ENCODE measurements at places on chromosomes 16 and 17. TPM values are rescaled to one million over a fixed set of nuclear protein-coding genes. Genes with fewer than 3 reads are reported as not detected.

SOST gene
- polyA plus RNA-seq: 58.0 TPM

HSD17B2 gene
- 13.7 TPM for polyA plus RNA-seq

RAB11FIP4 gene
- 15.8 TPM for polyA plus RNA-seq

MON1B gene
- polyA plus RNA-seq: 23.0 TPM

DNA sequence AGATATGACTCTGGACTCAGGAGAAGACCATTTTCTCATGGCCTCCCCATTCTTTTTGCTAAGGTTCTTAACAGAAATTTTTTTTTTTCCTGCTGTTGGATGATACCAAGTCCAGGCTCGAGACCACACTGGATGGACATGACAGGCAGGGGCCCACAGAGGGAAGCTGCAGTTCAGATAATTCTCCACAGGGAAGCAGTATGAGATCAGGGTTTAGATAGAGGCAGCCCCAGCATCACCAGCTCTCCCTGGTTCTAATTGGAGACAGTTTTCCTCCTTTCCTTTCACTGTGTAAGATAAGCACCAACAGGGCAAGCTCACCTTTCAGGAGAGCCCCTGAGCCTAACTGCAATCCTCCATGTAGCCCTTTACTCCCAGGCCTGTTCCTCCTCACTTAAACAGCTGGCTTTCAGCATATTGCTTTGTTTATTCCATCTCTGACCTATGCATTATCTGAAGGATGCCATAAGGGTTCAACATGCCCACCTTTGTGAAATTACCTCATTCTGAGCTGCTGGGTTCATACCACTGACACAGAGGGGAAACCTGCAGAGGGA is 108.1 kb downstream of the SNX11 start:
- DNase-seq: no peak

DNA sequence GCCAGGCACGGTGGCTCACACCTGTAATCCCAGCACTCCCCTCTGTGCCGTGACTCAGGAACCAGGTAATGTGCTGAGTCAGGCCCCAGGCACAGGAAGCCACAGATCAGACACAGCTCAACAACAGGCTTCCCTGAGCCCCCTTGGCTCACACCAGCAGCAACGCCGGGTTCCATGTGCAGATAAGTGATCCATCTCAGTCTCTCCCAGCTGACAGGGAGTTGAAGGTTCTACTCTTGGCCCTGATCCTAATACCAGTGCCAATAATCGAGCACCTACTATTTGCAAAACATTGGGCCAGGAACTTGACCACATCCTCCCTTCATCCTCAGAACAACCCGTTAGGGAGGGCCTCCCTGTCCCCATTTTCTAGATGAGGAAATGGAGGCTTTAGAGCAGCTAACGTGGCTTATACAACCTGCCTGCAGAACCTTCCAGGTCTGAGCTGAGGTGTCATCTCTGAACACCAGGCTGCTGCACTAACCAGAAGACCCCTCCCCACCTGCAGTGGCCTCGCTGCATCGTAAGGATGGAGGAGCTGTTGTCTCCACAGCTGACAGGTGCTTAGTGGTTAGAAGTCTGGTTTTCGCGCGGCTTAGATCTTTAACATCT is 64.8 kb upstream of the AMZ2 start:
- DNase-seq: no peak

DNA sequence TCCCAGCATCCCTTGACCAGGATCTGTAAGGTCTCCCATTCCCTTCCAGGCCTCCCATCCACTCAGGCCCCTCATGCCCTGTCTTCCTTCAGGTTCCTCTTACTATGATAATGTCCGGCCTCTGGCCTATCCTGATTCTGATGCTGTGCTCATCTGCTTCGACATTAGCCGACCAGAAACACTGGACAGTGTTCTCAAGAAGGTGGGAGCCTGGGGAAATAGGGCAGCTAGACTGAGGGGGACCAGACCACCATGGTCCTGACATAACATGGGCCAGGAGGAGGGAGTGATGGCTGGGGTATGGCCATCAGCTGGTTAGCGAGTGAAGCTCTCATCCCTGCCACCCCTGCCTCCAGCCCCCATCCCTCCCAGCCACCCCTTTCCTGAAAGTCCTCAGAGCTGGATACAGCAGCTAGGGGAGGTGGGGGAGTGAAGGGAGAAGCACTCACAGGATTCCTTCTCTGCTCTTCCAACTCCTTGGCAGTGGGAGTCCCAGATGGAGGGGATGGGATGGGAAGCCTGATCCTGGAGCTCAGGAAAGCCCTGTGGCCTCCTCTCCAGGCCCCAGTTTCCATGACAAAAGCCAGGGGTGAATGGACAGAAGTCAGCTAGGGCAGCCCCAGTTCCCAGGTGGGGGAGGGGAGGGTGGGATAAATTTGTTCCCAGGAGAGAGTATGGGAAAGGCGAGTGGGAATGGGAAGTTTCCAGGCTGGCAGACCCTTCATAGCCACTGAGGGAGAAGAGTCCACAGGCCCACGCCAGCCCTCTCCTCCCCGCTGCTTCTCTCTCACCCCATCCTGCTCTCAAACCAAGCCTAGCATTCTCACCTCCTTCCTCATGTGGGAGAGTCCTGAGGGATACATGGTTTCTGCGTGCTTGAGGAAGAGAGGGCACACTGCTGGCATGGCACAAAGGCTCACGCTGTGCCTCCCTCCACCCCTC is 2.3 kb downstream of the RND2 start:
- no peak for DNase-seq

GRCh38 chr17:21462237-21462636 is 86.1 kb downstream of the KCNJ12 start:
- DNase-seq: no peak

GRCh38 chr17:79608624-79608959 is 2.3 kb downstream of the RBFOX3 start:
- no peak for DNase-seq

DNA sequence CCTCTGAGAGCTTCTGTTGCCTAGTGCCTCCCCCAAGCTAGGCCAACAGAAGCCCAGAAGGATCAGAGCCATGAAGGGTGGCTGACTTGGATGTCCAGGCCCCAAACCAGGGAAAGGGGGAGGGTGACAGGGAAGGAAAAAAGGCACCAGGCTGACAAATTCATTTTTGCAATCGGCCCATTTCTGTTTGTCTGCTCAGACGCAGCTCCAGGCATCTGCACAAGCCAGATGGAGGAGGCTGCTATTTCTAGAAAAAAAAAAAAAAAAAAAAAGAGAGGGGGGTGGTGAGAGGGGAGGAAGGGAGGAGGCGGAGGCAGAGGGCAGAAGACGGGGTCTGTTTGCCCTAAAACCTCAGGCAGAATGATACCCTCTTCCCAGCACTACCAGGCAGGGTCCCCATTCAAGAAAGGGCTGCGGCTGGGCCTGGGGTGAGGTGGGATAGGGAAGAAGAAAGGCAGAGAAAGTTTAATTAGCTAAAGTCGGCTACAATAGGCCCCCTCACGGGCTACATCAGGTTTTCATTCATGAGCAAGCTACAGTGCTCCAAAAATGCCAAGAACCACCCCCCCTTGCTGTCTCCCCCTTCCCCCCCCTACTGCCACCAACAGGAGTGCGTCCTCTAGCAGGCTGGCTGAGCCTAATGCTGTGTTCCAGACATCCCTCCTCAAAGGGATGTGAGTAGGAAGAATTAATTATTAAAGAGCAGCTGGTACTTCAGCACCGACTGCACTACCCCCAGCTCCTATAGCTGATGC is 2.4 kb downstream of the HDAC5 start:
- DNase-seq: no peak

DNA sequence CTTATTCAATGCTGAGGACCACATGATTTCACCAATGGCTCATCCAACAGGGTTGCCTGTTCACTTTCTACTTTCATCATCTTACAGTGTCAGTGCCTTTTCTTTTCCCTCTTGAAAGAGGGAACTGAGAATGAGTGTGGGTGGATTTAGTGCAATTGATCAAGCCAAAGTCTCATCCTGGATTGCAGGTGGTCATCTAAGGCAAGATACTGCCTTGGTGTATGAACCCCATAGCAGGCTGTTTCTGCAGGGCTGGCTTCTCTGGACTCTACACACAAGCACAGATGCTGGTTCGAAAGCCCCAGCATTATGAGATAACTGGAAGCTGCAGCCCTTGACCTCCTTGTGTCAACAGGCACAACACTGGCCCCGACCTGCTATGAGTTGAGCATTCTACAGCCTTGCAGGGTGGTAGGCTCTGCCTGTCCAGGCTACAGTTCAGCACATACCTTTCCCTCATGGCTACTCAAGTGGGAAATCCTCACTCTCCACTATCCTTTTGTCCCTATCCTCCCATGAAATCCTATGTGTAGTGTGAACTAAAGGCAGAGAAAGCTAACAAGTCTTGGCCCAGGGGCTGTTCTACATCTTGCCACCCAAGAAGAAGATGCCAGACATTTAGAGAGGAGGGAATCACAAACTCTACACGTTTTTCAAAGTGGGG is 358.7 kb downstream of the SLC39A11 start:
- no peak for DNase-seq

DNA sequence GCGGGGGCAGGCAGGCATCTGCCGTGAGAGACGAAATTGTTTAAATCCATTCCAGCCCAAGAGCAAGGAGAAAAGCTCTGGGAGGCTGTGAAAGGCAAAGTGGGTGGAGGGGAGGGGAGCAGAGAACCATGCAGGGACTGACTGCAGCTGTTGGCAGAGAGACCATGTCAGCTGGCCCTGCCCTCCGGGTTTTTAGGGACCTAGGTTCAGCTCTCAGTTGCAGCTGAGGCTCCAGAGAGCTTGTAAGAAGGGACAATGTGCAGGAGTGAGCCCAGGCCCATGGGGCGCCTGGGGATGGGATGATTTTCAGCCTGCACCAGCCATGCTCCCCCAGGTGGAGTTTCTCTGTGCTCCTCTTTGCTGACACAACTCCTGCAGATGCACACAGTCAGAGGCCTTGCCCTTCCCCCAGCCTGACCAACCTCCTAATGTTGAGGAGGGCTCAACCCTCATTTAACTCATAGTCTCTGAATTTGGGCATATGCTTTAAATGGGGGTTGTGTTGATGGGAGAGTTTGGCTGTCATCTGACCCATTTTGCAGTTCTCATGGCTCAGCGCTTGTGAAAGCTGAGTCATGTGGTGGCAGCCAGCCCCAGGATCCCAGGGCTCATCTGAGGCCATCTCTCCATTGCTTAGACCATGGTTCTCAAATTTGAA is 70.9 kb downstream of the PLXDC1 start:
- DNase-seq: no peak

DNA sequence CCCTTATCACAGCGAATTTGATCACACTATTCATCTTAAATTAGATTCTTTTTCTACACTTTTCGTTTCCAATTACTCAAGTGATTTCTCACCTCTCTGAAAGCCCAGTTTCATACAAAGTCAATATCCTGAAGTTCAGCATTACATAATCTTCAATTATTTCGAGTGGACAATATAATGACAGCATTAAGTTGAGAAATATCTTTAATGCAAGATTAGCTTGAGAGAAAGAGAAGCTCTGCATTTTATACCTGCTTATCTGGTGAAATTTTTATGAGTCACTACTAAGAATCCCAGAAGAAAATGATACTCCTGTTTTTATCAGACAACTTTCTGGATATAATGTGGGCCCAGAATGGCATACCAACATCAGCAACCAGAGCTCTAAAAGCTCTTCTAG is 509.6 kb downstream of the KCNJ2 start:
- no peak for DNase-seq

DNA sequence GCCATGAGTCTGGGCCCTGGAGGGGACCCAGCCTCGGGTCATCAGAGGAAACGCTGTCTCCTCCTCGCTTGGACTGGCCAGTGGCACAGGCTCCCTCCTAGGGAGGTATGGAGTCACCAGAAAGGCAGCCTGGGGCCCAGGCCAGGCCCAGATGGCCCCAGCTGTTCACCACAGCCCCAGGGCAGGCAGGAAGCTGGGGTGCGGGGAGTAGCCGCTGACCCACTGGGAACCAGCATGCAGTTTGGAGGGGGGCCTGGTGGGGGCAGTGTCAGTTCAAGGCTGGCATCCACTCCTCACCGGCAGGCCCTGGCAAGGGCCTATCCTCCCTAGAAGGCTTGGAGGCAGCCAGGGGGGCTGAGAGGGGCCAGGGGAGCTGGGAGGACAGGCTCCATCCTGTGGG is 48.8 kb downstream of the SDK2 start:
- no peak for DNase-seq

CFAP20 gene
- polyA plus RNA-seq: 78.4 TPM

DNA sequence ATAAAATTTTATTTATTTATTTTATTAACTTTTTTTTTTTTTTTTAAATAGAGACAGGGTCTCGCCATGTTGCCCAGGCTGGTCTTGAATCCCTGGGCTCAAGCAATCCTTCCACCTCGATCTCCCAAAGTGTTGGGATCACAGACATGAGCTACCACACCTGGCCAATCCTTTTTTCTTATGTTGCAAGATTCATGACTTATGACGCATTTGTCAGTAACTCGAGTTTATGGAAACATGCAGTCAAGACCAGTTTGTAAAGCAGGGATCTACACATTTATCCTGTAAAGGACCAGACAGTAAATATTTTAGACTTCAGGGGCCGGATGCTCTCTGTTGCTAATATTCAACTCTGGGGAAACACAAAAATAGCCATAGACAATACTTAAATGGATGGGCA is 9.4 kb upstream of the MAP2K6 start:
- DNase-seq: no peak

- DNase-seq: no peak
These were observed 506.7 kb upstream of the KIF2B start for GRCh38 chr17:53316073-53316472.

Data from right renal cortex interstitium (tissue), 3 donors.